ENCODE measurements at places on chromosomes 11 and 22. TPM values are rescaled to one million over a fixed set of nuclear protein-coding genes. Genes with fewer than 3 reads are reported as not detected.

- no peaks in the 10 kb centered on the region for H3K27me3 ChIP-seq
- no peak for DNase-seq
- H3K36me3 ChIP-seq = no peaks in the 10 kb centered on the region
- no peak overlapping the region for H3K4me3 ChIP-seq
- H3K27ac ChIP-seq = no peak overlapping the region
Observed at GRCh38 chr22:49186762-49187161, 640.9 kb downstream of the BRD1 start.

DNA sequence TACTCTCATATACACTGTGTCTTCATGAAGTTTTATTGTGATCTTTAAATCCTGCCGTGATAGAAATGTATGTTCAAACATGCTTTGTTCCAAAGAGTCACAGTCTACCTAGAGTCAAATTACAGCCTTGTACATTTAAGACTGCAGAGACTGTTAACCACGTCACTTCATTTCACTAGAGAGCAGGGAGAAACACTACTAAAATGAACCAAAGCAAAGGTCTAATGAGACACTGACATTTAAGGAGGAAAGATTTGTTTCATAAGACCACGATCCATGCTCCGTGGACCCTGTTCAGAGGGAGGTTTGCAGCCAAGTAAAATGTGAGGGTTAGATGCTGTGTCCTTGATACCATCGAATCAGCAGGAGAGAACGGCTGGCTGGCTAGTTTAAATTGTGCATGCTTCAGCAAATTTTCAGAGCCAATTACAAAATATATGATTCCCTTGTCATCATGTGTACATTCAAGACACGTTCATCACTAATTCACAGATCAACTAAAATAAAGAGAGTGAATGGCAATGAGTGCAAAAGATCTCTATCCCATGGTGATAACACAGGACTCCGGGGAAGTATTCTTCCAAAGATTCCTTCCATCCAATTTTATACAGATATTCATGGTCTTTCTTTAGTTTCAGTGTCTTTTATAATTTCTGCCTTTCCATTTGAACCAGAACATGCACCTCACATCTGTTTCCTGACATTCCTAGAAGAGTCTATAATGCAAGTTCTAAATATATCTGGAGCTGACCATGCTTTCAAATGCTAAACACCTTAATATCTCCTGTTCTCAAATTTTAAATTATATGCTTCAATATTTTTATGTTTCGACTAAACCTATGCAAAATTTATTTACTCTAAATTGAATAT is 960.9 kb upstream of the FAT3 start:
- no peak overlapping the region for H3K4me3 ChIP-seq
- no peak overlapping the region for H3K27ac ChIP-seq
- peaks cover 6% of the 10 kb centered on the region for H3K4me1 ChIP-seq
- no peaks in the 10 kb centered on the region for H3K36me3 ChIP-seq

GRCh38 chr11:129352676-129353075 is 23.0 kb upstream of the BARX2 start:
- no peak overlapping the region for H3K4me3 ChIP-seq
- no peak for DNase-seq
- H3K4me1 ChIP-seq = no peaks in the 10 kb centered on the region
- H3K27ac ChIP-seq = no peak overlapping the region
- H3K27me3 ChIP-seq = peaks cover 61% of the 10 kb centered on the region

DNA sequence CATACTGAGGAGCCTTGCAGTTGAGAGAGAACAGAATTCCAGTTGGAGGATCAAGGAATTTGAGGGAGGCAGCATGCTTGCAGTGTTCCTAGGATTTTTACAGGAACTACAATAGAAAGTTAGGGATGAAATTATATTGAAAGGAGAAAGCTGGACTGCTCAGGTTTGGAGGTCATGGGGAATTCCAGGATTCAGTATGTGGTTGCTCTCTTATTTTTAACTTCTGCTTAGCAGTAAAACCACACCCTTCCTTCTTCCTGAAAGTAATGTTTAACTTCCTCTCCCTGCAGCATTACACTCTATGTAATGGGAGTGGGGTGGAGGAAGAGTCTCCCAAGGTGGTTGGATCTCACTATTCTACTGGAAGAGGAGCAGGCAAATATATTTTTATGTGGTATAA is 31.3 kb downstream of the CTNND1 start:
- peaks cover 49% of the 10 kb centered on the region for H3K4me1 ChIP-seq
- DNase-seq = no peak
- H3K36me3 ChIP-seq = peaks cover 33% of the 10 kb centered on the region
- H3K4me3 ChIP-seq = no peak overlapping the region
- peak overlapping the region; percentile 62 for H3K27ac ChIP-seq
- no peaks in the 10 kb centered on the region for H3K27me3 ChIP-seq

DNA sequence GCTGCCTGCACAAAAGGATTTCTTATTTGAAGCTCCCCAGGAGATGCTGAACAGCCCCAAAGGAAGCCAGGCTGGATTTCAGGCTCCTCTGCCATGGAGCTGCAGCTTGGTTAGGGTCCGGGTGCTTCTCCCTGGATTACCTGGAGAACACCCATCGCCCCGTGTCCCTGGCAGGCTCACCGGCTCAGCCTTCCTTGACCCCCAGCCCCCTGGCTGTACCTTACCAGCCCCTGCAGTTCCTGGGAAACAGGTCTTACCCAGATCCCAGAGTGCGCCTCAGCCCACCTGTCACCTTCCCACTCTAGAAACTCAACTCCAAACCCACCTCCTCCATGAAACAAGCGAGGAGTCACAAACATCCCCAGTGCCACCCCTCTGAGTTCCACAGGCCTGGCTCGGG is 45.3 kb upstream of the CD5 start:
- no peak overlapping the region for H3K4me3 ChIP-seq
- DNase-seq = no peak
- H3K4me1 ChIP-seq = peaks cover 12% of the 10 kb centered on the region
- H3K36me3 ChIP-seq = no peaks in the 10 kb centered on the region
- no peak overlapping the region for H3K27ac ChIP-seq

TBX1 gene
- 22.5 TPM for total RNA-seq

PAK1 gene
- total RNA-seq = 20.9 TPM

GRCh38 chr11:118415062-118415738 is 13.8 kb downstream of the ATP5MG start:
- H3K4me1 ChIP-seq = no peaks in the 10 kb centered on the region
- no peak overlapping the region for H3K27ac ChIP-seq
- H3K27me3 ChIP-seq = no peaks in the 10 kb centered on the region
- peaks cover 2% of the 10 kb centered on the region for H3K36me3 ChIP-seq
- no peak overlapping the region for H3K4me3 ChIP-seq

GRCh38 chr11:117333917-117334316 is 6.3 kb downstream of the CEP164 start:
- H3K36me3 ChIP-seq = peaks cover 19% of the 10 kb centered on the region
- no peak overlapping the region for H3K4me3 ChIP-seq
- H3K27me3 ChIP-seq = no peaks in the 10 kb centered on the region
- no peak overlapping the region for H3K27ac ChIP-seq

PDE3B gene
- total RNA-seq = 0.16 TPM

- no peak for DNase-seq
- no peaks in the 10 kb centered on the region for H3K36me3 ChIP-seq
- no peaks in the 10 kb centered on the region for H3K27me3 ChIP-seq
- H3K4me1 ChIP-seq = peaks cover 20% of the 10 kb centered on the region
- peak overlapping the region; percentile 73 for H3K4me3 ChIP-seq
- H3K27ac ChIP-seq = peak overlapping the region; percentile 86
Observed at GRCh38 chr11:13207270-13207664, 70.3 kb upstream of the BMAL1 start.

DNA sequence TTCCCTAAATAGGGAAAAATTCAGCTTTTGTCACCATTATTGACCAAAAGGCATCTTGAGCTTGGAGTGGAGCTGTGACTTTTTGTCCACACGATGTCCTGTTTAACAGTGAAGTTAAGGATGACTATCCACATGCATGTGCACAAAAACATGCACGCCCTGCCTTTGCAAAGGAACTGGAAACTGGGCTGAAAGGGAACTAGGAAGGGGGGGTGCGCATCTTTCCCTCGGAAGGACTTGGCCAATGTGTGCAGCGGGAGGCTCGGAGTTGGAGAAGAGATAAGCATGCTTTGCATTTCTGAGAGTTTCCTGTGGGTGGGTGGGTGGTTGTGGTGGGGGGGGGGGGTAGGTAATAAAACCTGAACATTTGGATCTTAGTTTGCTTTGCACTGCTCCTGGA is 411 bp upstream of the KIRREL3 start:
- H3K4me1 ChIP-seq = peaks cover 9% of the 10 kb centered on the region
- H3K36me3 ChIP-seq = no peaks in the 10 kb centered on the region
- no peak overlapping the region for H3K27ac ChIP-seq
- no peak overlapping the region for H3K4me3 ChIP-seq
- peaks cover 5% of the 10 kb centered on the region for H3K27me3 ChIP-seq

DNA sequence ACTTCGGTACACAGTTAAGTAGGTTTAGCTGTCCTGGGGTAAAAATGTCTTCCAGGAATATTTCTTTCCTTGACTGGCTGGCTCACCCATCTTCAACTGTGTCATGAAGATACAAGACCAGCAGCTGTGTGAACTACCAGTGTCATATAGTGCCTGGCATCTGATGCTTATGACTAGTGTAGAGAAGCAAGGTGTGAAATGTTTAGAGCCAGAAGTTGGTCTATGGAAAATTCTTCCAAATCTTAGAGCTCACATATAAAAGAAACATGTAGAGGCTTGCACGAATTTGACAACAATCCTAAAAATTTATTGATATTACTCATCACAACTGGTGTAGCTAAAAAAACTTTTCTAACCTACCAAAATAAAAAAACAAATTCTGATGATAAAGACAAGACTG is 54.4 kb downstream of the ARL14EP start:
- no peak for DNase-seq
- H3K27me3 ChIP-seq = peaks cover 3% of the 10 kb centered on the region
- H3K36me3 ChIP-seq = no peaks in the 10 kb centered on the region
- H3K27ac ChIP-seq = no peak overlapping the region
- no peak overlapping the region for H3K4me3 ChIP-seq
- no peaks in the 10 kb centered on the region for H3K4me1 ChIP-seq

KRTAP5-9 gene
- total RNA-seq = not detected

- no peak for DNase-seq
- H3K4me3 ChIP-seq = peak overlapping the region; percentile 74
- H3K27me3 ChIP-seq = peaks cover 43% of the 10 kb centered on the region
- no peak overlapping the region for H3K27ac ChIP-seq
Observed at GRCh38 chr11:110711448-110711775, 825 bp downstream of the ARHGAP20 start.

GRCh38 chr11:122229078-122229477 is 113.1 kb upstream of the BLID start:
- DNase-seq = no peak
- no peak overlapping the region for H3K27ac ChIP-seq
- H3K4me3 ChIP-seq = no peak overlapping the region

- H3K4me1 ChIP-seq = no peaks in the 10 kb centered on the region
- peaks cover 55% of the 10 kb centered on the region for H3K36me3 ChIP-seq
- no peak overlapping the region for H3K4me3 ChIP-seq
- no peak overlapping the region for H3K27ac ChIP-seq
- DNase-seq = no peak
Observed at GRCh38 chr22:46178755-46179505, 28.6 kb downstream of the PPARA start.

DNA sequence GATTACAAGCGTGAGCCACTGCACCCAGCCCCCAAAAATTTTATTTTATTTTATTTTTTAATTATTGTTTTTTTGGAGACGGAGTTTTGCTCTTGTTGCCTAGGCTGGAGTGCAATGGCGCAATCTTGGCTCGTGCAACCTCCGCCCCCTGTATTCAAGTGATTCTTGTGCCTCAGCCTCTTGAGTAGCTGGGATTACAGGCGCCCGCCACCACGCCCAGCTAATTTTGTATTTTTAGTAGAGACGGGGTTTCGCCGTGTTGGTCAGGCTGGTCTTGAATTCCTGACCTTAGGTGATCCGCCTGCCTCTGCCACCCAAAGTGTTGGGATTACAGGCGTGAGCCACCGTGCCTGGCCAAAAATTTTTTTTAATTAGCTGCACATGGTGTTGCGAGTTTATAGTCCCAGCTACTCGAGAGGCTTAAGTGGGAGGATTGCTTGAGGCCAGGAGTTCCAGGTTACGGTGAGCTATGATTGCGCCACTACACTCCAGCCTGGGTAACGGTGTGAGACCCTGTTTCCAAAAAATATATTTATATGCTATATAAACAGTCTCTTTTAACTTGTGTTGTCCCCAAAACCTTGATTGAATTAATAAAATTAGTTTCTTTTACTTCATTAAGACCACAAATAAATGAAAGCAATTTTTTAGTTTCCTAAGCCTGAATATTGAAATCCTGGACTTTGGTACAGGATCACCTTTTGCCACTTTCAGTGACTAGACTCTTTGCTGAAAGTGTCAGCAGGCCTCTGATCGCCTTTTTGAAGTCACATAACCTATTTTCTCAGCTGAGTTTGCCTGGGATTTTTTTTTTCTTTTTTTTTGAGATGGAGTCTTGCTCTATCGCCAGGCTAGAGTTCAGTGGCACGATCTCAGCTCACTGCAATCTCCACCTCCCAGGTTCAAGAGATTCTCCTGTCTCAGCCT is 16.2 kb downstream of the ATG13 start:
- DNase-seq = no peak
- H3K4me3 ChIP-seq = no peak overlapping the region
- no peaks in the 10 kb centered on the region for H3K27me3 ChIP-seq
- peaks cover 20% of the 10 kb centered on the region for H3K36me3 ChIP-seq

XKR3 gene
- not detected for total RNA-seq

DNA sequence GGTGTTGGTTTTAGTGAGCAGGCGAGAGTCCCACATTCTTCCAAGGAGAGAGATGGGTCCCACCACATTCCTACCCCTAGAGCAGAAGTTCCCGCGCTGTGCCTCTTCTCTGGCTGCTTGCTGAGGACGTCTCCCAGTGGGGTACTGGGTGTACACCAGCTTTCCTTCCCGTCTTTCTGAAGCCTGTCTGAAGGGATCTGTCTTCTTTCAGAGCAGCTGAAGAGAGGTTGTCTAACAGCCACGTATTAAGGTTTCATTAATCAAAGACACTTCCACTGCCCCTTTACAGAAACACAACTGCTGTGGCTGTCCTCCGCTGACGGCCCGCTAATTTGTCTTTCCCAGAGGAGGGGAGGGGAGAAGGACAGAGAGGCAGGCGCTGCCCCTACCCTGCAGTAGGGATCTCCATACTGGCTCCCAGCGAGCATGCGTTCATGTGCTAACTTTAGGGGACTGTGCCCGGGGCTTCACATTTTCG is 56.0 kb downstream of the ZBTB16 start:
- DNase-seq = no peak
- peaks cover 64% of the 10 kb centered on the region for H3K27me3 ChIP-seq
- peaks cover 24% of the 10 kb centered on the region for H3K4me1 ChIP-seq

CCDC116 gene
- 0.78 TPM for total RNA-seq

ENTHD1 gene
- not detected for total RNA-seq

All from osteocyte (in vitro differentiated cells).